ENCODE measurements at places on chromosomes 4 and X. TPM values are rescaled to one million over a fixed set of nuclear protein-coding genes. Genes with fewer than 3 reads are reported as not detected.

The AKAP4 gene
- not detected for total RNA-seq

The F8A3 gene
- total RNA-seq = 13.5 TPM

DNA sequence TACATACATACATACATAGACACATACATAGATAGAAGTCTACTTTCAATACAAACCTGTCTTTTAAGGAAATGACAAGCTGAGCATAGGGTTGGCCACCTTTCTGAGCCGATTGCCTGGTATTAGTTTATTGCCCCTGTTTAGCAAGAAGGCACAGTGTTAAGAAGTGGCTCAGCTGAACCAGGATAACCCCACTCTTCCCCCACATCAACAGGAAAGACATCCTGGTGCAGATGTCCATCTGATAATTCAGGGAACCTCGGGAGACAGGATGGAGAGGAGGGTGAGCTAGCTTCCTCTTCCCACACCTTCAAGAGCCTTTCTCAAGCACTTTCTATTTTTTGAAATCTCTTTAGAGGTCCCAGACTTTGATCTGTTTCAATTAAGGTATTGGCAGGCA lies 52.3 kb downstream of the PKD2 start:
- DNase-seq = no peak

GRCh38 chr4:5752376-5753184 lies 41.6 kb downstream of the EVC start:
- no peak for DNase-seq

Measured in thoracic aorta (tissue), 2 donors.